ENCODE measurements at places on chromosomes 7 and 10.

DNA sequence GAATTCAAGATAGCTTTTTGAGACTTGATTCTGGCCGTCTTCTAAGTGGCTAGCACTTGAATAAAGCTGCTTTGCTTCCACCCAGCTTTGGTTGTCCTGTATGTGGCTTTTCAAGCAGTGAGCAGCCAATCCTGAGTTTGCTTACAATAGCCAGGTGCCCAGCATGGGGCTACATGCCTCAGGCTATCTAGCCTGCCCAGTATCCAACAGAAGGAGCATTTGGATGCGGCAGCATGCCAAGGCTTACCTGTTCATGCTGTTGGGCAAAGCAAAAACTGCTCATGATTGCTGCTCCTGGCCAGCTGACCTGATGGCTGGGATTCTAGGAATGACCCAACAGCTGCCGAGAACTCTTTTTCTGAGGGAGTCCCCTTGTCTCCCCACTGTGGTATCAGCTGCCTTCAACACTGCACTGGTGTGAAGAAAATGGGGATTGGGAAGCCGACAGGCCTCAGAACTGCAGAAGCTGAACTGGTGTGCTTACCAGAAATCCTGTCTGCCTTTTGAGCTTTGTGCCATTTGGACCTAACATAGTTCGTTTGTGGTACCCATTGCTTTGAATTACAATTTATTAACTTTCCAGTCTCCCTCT lies 618.9 kb upstream of the IGFBP3 start:
- DNase-seq: no peak

- no peak for DNase-seq
Measured at GRCh38 chr7:151804756-151805155, 72.2 kb downstream of the PRKAG2 start.

GRCh38 chr10:133211141-133211830 lies 18.7 kb upstream of the UTF1 start:
- no peak for DNase-seq

DNA sequence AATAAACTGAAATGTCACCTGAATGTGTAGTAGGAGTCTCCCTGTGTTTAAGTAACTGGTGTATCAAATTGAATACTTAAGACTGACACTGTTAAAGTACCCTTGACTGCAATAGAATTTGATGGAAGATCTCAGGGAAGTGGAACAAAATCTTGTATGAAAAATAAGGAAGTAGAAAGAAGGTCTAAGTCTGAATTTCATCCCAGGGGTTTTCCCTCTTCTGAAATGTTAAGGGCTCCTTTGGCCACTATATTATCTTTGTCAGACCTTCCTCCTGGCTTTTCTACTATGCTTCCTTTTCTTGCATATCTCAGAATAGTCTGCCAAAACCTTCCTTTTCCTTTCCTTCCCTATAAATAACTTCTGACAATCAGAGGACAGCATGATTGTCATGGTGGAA lies 59.6 kb downstream of the BLNK start:
- DNase-seq: no peak

- DNase-seq: no peak
Measured at GRCh38 chr7:55067748-55068147, 48.9 kb downstream of the EGFR start.

DNA sequence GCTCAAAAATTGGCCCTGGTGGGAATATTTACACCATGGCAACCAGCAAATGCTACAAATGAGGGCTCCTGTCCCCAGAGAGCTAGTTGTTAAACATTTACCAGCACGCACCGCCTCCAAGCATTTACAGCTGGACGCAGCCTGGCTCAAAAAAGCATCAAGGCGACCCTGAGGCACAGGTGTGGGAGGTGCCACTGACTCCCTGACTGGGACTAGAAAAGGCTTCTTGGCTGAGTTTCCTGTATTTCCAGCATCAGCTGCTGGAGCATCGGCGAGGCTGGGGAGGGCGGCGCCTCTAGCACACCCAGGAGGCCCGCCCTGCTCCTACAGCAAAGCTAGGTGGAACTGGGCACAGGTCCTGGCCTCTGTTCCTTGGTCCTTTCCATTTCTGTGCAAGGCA lies 43.5 kb upstream of the ZRANB1 start:
- no peak for DNase-seq

GRCh38 chr7:101233907-101234547 lies 3.6 kb downstream of the CLDN15 start:
- DNase-seq: no peak

DNA sequence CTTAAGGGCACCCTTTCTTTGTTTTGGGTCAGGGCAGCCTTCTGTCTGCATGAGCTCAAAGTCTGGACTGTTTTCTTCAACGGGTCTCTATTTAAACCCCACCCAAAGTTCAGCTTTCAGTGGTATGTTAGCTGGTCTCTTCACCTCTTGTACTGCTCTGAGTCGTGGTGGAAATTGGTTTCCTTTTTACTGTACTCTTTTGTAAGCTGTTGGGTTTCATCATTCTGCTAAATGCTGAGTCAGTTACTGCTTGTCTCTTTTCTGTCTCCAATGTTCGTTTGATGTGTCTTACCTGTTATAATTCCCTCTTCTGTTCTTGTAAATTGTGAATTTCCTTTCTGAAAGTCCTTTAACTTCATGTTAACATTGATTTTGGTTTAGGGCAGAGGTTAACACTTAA lies 64.1 kb upstream of the MALRD1 start:
- DNase-seq: no peak

GRCh38 chr10:47143072-47143471 lies 156.9 kb upstream of the GDF10 start:
- DNase-seq: no peak

- no peak for DNase-seq
Measured at GRCh38 chr10:118798231-118798662, 43.5 kb upstream of the CACUL1 start.

DNA sequence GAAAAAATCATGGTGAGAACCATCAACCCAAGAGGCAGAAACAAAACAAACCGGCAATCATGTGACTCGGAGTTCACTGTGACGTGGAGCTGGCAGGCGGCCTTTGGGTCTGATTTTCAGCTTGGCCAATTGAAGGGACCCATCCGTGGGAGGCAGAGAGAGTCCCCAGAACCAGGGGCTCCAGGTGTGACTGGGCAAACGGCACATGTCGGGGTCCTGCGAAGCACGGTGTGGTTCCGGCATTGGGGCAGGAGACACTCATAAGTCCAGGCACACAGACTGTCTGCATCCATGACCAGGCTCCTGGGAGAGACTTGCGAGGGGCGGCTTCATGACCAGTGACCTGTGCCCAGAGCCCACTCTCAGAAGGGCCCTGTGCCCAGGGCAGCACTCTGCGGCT lies 12.6 kb upstream of the CNPY1 start:
- no peak for DNase-seq

DNA sequence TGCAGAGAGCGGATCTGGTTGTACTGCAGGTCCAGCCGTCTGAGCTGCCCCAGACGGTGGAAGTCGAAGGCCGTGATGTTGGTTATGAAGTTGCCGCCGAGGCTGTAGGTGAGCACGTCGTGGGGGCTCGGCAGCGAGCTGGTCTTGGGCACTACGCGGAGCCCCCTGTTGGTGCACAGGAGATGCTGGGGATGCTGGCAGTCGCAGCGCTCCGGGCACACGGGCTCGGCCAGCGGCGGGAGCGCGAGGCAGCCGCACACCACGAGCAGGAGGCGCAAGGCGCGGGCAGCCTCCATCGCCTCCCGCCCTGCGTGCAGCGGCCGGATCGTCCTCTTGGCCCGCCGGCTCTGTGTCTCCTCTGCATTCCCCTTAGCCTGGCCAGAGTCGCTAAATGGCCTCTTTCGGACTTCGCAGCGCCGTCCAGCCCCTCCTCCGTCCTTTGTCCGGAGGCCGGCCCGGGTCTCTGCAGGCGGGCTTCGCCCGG lies 337 bp downstream of the TRIL start:
- DNase-seq: no peak

DNA sequence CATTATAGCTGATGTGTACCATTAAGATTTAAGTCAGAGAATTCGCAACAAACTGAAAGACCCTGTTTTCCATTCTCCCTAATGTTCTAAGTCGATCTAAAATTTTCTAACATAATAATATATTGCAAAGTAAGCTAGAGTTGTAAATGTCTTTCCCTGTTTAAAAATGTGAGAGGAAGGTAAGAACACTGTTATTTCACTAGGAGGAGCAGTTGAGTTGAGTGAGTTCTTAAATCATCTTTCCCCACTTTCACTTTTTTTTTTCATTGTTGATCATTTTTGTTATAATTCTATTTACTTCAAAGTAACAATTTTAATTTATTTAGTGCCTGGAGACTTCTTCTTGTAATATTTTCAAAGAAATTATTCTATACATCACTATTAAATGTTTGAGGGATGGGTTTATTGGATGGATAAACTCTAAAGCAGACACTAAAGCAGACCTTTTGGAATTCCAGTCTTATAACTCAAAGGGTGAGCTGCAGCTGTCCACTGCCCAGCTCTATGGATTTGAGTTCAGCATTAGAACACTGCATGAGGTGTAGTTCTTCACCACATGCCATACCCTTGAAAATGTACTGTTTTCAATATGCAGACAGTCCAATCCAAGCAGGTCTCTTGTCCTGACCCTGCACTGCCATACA lies 181.3 kb upstream of the FZD1 start:
- no peak for DNase-seq

- DNase-seq: no peak
Measured at GRCh38 chr10:97037365-97038361, 148.1 kb downstream of the SLIT1 start.

- no peak for DNase-seq
Measured at GRCh38 chr10:78520737-78521430, 487.2 kb downstream of the RPS24 start.

DNA sequence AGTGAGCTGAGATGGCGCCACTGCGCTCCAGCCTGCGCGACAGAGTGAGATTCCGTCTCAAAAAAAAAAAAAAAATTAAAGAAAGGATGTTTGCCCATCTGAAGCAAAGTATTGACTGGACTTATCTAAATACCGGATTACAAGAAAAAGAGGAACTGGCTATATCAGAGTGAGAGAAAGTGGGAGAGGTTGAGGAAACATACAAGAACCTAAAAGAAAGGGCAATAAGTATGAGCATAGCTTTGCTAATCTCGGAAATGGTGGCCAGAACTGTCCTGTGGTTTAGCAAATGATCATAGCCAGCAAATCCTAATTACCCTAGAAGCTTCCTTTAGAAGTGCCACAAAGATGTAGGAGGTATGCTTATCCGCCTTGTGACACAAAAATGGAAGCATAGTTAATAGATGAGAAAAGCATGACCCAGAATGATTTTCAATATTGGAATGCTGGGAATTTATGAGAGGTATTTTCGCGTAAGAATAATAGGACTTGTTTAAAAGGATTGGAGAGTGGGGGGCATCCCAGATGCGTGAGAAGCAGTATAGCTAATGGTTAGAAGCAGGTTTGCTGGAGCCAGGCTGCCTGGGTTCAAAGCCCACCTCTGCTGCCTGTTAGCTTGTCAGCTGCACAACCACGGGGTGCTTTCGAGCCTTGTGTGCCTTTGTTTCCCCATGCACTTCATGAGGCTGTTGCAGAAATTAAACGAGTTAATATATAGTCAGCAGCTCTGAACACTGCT lies 1.2 kb upstream of the GTPBP4 start:
- DNase-seq: no peak

DNA sequence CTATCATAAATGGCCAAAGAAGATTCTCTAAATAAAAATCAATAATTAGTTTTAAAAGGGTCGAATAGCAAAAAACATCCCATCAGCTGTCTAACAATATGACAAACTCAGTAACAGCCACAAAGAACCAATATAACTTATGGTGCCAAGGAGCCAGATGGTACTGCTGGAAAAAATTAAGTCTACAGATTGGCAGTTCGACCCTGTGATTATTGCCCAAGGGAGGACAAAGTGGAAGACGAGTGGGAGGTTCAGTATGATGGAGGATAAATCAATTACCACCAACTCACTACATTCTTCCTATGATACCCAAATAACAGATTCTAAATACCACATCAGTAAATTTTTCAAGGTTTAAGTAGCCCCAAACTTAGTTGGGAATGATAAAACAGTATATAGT lies 49.0 kb downstream of the SKAP2 start:
- no peak for DNase-seq

- no peak for DNase-seq
Measured at GRCh38 chr10:1507436-1507835, 229.9 kb downstream of the ADARB2 start.

DNA sequence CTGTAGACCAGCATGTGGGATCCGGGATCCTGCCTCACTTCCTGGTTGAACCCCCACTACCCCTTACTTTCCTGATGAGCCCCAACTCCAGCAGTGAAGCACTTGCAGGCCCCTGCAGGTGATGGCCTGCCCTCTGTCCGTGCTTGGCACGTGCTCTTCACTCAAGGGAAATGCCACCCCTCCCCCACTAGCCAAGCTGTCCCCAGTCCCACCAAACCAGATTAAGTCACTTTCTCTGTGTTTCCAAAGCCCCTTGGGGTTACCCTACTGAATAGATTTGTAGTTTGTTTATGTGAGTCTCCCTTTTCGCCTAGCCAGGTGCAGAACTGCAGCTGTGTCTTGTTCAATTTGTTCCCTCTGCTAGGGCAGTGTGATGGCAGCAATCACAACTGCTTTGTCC lies 121.7 kb downstream of the WDFY4 start:
- no peak for DNase-seq

DNA sequence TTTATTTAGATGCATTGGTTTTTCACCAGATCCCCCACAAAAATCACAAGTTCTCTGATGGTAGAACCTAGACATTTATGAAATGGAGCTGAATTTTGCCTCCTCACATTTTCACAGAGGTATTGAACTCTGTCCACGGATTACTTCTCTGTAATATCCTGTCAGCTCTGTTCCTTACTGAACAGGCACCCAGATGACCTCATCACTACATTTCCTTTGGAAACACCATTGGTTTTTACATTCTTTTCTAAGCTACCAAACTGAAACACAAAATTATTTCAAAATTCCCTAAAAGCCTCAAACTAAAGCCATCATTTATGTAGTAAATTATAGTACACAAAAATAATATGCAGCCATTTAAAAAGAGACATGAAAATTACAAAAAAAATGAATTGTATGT lies 98.3 kb upstream of the KCNIP2 start:
- no peak for DNase-seq

GRCh38 chr7:152851881-152852417 lies 92.4 kb downstream of the ACTR3B start:
- DNase-seq: no peak
